ENCODE measurements at places on chromosomes 12 and 14.

DNA sequence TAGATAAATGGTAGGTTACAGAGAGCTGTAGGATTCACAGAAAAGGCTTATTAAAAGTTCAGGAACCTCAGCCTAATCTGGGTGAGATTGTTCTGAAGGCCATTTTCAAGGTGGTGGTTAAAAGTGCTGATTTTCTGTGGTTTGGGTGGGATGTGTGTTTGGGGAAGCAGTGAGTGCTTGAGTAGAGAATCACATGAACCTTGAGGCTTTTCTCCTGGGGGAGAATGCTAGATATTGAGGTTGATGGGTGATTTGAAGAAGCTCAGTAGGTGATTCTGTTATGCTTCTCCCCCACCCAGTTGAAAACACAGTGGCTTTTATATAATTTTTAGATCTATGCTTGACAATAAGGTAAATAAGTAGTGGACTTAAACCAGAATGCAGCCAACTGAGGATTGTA is 420.9 kb downstream of the PCNX1 start:
- DNase-seq: no peak

GRCh38 chr12:113190761-113191160 is 5.2 kb downstream of the RITA1 start:
- peak; percentile 29 for DNase-seq

DNA sequence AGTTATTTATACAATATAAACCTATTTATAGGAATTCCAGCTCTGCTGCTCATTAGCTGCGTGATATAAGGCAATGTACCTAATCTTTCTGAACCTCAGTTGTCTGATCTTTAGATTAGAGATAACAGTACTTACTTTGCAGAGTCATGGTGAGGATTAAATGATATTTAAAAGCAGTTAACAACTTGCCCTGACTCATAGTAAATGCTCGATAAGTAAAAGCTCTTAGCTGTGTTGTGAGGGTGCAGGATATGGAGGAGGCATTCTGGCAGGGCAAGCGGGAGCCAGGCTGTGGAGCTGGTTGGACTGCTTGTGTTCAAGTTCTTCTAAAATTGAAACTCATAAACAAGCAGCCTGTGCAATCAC is 140.0 kb upstream of the PRICKLE1 start:
- DNase-seq: no peak

DNA sequence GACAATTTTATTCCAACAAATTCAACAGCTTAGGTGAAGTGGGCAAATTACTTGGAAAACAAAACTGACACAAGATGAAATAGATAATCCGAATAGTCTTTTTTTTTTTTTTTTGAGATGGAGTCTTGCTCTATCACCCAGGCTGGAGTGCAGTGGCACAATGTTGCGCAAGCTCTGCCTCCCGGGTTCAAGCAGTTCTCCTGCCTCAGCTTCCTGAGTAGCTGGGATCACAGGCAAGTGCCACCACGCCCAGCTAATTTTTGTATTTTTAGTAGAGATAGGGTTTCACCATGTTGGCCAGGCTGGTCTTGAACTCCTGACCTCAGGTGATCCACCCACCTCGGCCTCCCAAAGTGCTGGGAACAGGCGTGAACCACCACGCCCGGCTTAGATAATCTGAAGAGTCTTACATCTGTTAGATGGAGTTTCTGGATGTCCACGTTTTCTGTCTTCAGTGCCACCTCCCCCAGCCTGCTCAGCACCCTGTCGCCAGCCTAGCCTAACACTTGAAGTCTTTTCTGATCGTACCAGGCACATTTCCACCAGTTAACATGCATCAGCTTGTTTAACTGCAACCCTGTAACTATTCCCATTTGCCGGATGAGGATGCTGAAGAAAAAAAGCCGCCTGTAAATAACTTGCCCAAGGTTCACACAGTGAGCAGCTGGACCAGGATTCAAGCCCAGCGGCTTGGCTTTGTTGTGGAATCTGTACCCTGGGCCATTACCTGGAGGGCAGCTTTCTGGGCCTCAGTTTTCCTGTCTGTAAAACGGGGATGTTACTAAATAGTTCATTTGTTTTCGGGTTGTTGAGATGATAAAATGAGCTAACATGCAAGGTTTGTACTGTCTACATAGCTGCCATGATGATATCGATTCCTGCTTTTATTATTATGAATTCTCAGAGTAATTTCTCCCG is 26.4 kb downstream of the FBRSL1 start:
- DNase-seq: no peak

- DNase-seq: no peak
Measured at GRCh38 chr12:108967869-108968540, 52.9 kb downstream of the SVOP start.

DNA sequence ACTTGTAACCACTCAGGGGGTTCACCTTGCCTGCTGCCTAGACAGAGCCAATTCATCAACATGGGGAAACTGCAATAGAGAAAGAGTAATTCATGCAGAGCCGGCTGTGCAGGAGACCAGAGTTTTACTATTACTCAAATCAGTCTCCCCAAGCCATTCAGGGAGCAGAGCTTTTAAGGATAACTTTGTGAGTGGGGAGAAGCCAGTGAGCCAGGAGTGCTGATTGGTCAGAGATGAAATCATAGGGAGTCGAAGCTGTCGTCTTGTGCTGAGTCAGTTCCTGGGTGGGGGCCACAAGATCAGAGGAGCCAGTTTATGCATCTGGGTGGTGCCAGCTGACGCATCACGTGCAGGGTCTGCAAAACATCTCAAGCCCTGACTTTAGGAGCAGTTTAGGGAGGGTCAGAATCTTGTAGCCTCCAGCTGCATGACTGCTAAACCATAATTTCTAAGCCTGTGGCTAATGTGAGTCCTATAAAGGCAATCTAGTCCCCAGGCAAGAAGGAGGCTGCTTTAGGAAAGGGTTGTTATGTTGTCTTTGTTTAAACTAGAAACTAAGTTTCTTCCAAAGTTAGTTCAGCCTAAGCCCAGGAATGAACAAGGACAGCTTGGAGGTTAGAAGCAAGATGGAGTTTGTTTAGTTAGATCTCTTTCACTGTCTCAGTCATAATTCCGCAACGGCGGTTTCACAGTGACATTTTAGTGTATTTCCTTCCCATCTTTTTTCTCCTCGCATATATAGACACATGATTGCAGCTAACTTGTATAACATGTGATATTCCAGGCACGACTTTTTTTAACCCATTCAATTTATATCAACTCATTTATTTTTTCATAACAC is 68.9 kb upstream of the NCOR2 start:
- peak; percentile 65 for DNase-seq

GRCh38 chr12:6613776-6614512 is 6.8 kb upstream of the CHD4 start:
- peak; percentile 96 for DNase-seq

- DNase-seq: no peak
Measured at GRCh38 chr12:27896419-27896990, 76.0 kb downstream of the PTHLH start.

GRCh38 chr12:2329661-2330210 is 276.9 kb downstream of the CACNA1C start:
- DNase-seq: no peak

DNA sequence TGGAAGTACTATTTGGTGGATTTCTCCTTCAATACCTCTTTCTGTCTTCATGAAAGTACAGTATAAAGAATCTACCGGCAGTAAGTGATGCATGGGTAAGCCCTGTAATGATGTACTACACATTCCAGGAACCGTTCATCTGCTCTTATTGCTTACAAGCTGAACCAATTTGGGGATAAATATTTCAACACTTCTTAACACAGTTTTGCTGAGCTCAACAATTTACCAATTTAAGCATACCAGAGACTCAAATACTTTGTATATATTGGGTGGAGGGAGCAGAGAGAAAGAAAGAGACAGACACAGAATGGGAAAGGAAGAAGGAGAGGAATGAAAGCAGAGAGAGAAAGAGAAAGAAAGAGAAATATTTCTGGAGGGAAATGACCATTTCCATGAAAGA is 821.1 kb upstream of the FLRT2 start:
- peak; percentile 14 for DNase-seq

GRCh38 chr12:31120392-31121008 is 46.8 kb downstream of the DDX11 start:
- DNase-seq: no peak

DNA sequence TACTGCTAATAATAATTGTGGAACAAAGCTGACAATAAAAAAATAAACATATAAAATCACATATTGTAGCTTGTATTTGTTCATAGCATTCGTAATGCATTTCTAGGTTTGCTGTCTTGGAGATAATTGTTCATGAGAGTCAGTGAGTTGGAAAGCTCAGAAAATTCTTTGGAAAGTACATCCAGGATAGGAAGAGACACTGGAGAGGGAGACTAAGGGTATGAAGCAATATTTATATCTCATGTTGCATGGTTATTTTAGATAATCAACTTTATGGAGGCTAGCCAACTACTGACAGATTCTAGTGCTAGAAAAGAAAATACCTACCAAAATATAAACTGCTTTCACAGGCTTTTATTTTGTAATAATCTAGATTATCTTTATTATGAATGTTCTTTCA is 1095.2 kb downstream of the FSCB start:
- DNase-seq: no peak

- no peak for DNase-seq
Measured at GRCh38 chr14:71289536-71289935, 382.3 kb downstream of the PCNX1 start.

- DNase-seq: peak; percentile 37
Measured at GRCh38 chr12:115199831-115200230, 515.9 kb upstream of the TBX3 start.

DNA sequence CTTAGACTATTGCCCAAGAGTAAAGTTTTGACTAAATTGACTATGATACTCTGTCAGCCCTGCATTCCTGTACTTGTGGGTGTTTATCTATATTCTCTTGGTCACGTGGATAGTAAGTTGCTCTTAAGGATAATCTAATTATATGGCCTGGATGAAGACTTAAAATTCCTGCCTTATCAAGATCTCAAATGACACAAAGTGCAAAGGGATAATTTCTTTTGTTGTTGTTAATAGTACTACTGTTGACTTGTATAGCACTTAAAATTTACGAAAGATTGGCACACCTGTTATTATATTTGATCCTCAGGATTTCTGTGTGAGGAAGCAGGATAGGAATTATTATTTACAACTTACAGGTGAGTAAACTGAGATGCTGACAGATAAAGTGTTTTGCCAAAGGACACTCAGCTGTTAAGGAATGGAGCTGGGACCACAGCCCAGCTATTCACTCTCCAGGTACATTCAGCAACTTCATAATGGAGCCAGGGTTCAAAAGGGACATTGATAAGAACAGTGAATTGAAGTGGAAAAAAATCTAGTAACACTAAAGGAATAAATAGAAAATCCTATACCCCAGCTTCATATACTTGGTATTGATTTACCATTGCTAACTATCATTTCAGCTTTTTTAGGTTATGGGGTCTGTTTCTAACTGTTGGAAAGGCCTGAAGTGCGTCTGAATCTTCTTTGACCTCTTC is 53.4 kb upstream of the EVL start:
- DNase-seq: no peak
